Activated CD4-positive, alpha-beta T cell treated with anti-CD3 and anti-CD28 coated beads, Interleukin-2, amount 10 ng/mL, durations not matched to agents 7 days and 5 days (primary cell): ENCODE measurements at places on chromosomes 6 and 20. TPM values are rescaled to one million over a fixed set of nuclear protein-coding genes. Genes with fewer than 3 reads are reported as not detected.
A peak's percentile ranks its signal among the peaks of the same experiment; 100 is the strongest.

The CST3 gene
- total RNA-seq, result 2.1 TPM

DNA sequence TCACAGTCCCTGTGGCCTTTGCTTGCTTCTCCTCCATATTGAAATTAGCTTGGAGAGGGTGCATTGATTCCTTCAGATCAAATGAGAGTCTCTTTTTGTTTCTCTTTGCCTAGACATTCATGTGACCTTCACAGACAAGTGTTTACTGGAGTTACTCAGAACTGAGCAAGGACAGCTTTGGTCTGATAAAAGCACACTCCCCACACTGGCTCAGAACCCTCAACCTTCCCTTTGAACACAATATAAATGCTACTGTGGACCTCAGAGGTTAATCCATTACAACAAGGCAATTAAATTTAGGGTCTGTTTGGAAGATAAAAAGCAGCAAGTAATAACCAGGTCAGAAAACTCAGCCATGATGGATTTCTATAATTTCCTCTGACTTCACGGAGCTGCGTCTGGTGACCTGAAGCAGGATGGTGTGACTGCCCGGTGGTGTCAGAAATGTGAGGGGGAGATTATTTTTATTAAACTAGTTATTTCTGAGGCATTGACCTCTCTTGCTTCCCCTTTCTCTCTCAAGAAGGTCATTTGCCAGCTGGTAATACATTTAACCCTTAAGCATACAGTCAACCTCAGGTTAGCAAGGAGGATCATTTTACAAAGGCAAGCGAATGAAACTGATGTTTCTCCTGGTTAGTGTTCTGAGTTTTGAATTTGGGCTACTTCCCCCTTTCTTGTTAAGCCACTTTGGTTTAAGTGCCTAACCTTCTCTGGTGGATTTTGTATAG lies 208.2 kb downstream of the CLIC5 start:
- no peak for DNase-seq

DNA sequence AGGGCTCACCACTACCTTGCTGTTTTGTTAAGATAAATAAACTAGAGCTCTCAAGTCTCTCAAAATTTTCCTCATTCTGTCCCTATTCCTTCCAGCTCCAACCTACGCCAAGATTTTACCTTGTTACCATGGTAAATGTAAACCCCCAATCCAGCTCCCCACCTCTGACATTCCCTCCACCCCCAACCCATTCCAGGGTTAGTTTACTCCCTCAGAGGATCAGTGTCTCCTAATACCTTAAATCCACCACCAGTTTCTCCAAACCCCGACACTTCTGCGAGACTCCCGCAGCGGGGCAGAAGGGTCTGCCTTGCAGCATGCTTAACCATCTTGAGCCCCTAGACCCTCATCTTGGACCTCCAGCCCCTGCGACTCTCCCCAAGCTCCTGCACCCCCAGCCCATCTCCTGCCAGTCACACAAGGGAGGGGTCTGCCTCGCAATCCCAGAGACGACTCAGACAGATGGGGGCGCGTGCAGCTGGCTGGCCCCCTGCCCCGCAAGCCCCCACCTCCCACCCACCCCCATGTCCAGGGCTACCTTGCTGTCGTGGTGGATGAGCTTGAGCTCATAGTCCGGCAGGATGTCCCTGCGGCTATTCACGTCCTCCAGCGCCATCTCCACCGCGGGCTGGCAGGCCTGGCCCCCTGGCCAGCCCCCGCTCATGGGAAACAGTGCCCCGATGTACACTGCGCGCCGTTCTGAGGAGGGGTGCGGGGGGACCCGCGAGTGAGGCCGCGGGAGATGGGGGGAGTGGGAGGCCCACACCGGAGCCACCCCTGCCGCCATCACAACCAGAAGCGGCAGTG lies 5.8 kb downstream of the GABBR1 start:
- no peak for DNase-seq

- DNase-seq, result no peak
Measured at GRCh38 chr20:5779071-5779900, 29.1 kb downstream of the SHLD1 start.

GRCh38 chr6:12294851-12295536 lies 4.8 kb downstream of the EDN1 start:
- DNase-seq, result no peak

- DNase-seq, result no peak
Measured at GRCh38 chr6:16318538-16318937, 80.2 kb downstream of the GMPR start.

- no peak for DNase-seq
Measured at GRCh38 chr20:46683939-46684750, 5.1 kb downstream of the TP53RK start.

DNA sequence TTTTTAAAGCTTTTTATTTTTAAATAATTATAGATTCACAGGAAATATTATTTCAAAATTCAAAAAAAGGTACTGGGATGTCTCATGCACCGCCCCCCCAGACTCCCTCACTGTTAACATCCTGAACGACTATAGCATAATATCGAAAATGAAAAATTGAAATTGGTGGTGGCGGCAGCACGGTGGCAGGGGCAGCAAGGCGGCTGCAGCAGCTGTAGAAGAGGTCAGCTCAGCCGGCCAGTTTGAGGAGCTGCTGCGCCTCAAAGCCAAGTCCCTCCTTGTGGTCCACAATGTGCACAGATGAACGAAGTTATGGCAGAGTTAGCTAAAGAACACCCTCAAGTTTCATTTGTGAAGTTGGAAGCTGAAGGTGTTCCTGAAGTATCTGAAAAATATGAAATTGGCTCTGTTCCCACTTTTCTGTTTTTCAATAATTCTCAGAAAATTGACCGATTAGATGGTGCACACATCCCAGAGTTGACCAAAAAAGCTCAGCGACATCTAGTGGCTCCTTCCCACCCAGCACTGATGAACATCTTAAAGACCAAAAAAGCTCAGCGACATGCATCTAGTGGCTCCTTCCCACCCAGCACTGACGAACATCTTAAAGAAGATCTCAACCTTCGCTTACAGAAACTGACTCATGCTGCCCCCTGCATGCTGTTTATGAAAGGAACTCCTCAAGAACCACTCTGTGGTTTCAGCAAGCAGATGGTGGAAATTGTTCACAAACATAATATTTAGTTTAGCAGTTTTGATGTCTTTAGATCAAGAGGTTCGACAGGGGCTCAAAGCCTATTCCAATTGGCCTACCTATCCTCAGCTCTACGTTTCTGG lies 100.8 kb downstream of the FAM217A start:
- DNase-seq, result peak; percentile 61

DNA sequence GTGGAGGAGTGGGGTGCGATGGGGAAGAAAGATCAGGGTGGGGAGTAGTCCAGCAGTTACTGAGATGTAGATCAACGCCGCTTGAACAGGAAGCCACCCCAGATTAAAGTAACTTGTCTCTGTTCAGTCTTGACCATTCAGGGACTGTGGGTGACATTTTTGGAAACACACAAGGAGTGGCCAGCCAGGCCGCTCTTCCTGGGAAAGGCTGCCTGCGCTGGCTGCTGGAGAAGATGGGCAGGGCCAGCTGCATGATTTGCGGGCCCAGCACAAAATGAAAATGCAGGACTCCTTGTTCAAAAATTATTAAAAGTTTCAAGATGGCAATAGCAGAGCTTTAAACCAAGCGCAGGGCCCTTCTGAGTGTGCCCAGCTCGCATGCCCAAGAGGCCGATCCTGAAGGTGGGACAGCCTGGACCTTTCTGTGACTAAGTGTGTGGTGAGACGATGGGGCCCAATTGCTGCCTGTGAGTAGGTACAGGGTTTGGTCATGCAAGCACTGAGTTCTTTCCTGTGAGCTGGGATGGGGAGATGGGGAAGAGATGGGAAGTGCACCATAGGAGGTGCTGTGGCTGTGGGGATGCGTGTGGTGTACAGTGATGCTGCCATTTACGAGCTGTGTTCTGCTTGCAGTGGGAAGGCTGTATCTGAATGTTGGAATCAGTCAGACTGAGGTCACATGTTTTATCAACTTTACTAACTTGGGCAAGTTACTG lies 51.3 kb downstream of the DAAM2 start:
- DNase-seq, result no peak

DNA sequence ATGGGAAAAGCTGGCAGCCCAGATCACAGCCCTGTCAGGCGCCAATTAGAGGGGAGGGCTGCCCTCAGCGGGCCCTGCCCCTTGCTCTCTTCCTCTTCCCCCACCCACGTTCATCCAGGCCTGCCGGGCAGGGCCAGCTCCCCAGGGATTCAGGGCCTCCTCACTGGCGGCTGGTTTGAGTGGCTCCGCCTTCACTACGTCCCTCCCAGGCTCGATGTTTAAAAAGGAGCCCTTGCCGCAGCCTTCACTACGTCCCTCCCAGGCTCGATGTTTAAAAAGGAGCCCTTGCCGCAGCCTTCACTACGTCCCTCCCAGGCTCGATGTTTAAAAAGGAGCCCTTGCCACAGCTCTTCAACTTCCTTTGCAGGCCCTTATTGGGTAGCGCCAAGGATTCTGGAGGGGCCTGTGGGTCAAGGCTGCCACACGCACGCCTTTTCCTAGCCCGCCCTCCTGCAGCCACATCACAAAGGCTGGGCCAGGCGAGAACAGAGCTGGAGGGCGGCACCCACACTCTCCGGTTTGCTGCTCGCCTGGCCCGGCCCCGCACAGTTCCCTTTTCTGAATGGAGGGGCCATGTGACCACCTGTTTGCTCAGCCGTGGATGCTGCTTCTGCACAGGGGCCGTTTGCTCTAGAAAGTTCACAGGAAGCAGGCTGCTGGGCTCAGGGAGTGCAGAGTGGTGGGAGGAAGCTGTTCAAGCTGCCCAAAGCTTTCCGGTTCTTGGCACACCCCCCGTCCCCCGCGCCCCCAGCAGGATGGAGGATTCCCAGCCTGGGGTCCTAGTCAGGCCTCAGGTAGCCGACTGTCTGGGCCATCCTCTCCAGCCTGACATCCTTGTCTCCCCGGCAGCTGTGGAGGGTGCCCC lies 1.6 kb downstream of the SLC17A9 start:
- DNase-seq, result peak; percentile 85

The SNAI1 gene
- 0.15 TPM for total RNA-seq

The NT5DC1 gene
- total RNA-seq, result 31.7 TPM

- no peak for DNase-seq
Measured at GRCh38 chr6:92404281-92404680, 1015.1 kb downstream of the EPHA7 start.

The MYLK4 gene
- total RNA-seq, result 0.62 TPM

The RSPO3 gene
- total RNA-seq, result not detected

DNA sequence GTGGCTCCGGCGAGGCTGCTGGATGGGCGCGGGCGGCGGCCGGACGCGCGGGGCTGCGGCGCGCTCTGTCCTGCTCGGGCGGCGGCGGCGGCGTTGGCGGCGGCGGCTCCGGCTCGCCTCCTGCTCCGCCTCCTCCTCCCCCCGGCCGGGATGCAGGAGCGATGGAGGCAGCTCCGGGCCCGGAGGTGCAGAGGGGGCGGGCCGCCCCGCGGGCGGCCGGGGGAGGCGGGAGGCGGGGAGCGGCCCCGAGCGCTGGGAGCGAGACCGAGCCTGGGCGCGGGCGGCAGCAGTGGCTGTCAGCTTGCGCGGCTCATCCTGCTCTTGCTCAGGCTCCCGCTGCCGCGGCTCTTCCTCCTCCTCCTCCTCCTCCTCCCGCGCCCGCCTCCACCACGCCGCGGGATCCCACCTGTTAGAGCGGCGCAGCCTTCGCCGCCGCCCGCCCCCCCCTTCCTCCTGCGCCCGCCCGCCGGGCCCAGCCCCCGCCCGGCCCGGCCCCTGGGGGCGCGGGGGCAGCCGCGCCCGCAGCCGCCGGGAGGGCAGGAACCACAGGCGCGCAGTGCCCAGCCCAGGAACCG lies at the start of gene NOL4L:
Gene NOL4L, minus strand, starts transcription at position 323 of the 575 bp plus-strand sequence. CDS start 443 bp downstream, outside the sequence.
- DNase-seq, result peak; percentile 27

GRCh38 chr6:166221040-166221439 lies 53.4 kb upstream of the TBXT start:
- peak; percentile 37 for DNase-seq

The PLEKHG1 gene
- total RNA-seq, result 2.8 TPM

The SLC2A10 gene
- total RNA-seq, result not detected

GRCh38 chr6:52622810-52623209 lies 46.0 kb upstream of the TRAM2 start:
- DNase-seq, result no peak
